ENCODE measurements at places on chromosomes 3 and 15. TPM values are rescaled to one million over a fixed set of nuclear protein-coding genes. Genes with fewer than 3 reads are reported as not detected.

Gene CPEB1
- 6.6 TPM for total RNA-seq

GRCh38 chr15:95874637-95875036 lies 455.9 kb upstream of the NR2F2 start:
- DNase-seq: no peak

DNA sequence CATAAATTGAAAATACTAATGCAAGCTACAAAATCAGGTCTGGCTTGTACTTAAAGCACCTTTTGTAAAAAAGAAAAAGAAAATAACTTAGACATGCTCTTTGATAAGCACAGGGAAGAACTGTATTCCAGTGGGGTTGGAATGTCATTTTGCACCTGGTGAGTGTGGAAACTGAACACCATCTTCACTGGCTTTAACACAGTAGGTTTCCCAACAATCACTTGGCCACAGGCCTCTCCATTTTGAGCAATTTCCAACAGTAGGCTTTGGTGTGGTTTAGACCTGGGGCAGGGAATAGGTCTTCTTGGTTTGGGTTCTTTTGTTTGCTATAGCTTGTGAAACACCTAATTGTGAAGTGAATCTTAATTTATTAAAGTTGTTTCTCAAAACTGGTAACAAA lies 18.9 kb downstream of the PDZRN3 start:
- no peak for DNase-seq

GRCh38 chr3:73418681-73419080 lies 206.1 kb downstream of the PDZRN3 start:
- DNase-seq: no peak

Gene STRIT1
- total RNA-seq: not detected

GRCh38 chr3:39900462-39901002 lies 91.1 kb downstream of the MYRIP start:
- no peak for DNase-seq

Gene PRSS50
- total RNA-seq: not detected

DNA sequence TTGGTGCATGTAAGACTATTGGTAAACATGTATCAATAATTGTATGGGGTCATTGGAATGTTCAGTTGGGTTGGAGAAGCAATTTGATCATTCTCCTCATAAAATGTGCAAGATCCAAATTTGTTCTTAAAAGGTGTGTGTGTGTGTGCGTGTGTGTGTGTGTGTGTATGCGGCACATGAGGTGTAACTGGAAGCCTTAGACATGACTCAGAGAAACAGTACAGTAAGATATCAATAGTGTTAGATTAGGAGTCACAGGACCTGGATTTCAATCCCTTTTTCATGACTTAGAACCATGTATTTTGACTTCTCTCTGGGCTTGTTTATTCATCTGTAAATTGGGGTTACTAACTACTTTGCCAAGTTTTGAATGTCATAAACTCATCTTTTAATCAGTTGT lies 38.3 kb downstream of the RSRC1 start:
- no peak for DNase-seq

DNA sequence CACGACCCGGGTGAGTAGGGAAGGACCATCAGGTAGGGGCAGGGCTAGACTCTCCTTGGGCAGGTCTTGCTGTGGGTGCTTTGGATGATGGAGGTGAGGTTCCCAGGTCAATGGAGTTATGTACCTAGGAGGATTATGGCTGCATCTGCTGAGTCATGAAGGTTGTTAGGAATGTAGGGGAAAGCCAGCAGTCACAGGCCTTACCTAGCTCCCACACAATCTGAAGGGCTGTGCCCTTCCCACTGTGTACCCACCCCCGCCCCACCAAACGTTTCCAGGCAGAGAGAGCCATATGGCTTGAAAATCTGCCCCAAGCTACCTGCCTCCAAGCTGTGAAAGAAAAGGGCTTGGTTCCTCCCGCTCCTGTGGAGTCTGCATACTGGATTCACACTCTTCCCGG lies 573.4 kb upstream of the DPPA4 start:
- DNase-seq: no peak

Gene FGD5
- not detected for total RNA-seq

DNA sequence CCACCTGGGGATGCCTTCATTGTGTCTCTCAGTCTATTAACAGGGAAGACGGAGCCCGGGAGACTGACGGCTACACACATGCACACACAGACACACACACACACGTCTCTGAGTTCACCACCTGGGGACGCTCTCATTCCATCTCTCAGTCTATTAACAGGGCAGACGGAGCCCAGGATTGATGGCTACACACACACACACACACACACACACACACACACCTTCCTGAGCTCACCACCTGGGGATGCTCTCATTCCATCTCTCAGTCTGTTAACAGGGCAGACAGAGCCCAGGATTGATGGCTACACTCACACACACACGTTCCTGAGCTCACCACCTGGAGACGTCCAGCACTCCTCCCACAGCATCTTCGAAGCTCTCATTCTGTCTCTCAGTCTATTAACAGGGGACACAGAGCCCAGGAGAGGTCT lies 143.9 kb downstream of the OR4M2 start:
- DNase-seq: no peak

DNA sequence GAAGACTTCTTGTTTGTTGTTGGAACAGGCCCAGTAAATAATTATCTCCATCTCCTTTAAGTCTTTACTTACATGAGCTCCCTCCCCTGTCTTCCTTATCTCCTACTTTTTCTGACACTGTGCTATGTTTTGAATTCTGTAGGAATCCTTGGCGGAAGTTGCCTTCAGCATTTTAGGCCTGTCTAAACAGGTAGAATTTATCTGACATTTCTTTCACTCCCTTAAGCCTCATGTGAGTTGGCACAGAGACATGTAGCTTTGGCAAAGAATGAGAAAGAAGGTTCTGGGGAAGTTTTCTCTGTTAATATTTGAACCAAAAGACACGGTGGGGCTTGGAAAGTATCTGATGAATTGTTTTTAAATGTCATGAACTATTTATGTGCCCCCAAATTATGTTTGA lies 8.1 kb downstream of the MCTP2 start:
- DNase-seq: no peak

DNA sequence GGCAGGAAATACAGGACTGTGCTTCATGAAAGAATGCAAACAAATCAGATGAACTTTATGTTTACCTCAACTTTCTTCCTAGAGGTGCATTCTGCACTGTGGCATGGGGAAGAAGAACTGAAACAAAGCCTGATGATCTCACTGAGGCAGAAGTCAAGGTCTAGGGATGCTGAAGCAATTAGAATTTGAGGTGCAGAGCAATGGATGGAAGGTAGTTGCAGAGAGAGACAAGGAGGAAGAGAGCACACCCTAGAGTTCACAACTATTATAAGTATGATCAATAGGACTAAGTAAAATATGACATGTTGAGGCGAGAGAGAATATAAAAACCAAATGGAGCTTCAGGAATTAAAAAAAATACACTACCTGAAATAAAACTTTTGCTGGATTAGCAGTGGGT lies 420.1 kb downstream of the EDEM1 start:
- no peak for DNase-seq

DNA sequence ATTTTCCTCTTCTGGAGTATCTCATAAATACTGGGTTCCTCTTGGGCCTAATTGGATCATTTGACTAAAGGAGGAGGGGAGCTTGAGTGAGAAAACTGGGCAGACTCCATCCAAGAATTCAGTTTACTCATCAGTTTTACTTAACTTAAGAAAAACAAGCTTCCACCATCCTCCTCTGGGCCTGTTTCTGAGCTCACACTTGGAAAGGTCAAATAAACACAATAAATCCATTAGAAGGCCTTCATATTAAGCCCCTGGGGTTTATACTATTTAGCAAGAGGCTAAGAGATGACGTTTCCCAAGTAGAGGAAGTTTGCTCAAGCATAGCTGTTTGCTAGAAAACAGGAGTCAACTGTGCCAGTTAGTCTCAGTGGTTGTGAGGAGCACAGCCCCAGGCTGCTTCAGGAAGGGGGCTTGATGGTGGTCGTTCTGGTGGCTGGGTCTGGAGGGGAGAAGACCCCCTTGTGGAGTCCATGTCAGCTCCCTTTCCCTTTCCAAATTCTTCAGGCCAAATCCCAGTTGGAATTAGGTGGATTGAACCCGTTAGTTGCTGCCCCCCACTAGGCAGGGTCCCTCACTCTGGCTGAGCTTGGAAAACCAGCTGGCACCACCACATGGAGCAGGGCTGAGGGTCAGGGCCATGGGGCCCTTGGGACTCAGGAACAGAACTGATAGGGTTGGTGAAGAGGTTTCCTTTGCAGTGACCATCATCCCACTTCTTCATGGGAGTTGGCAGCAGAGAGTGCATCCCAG lies 64.8 kb downstream of the SPSB4 start:
- DNase-seq: no peak

DNA sequence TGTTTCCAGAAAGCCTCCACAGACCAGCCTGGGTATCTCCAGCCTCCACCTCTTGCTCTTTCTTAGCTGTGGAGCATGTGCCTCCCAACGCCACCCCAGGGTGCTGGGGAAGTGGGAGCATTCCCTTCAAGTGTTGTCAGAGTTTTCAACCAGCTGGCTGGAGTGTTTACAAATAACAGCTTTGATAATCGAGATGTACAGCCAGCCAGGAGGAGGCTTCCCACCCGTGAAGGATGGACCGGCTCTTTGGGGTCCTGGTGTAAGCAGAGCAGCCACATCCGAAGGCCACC lies 8.5 kb upstream of the OXTR start:
- DNase-seq: no peak
